ENCODE measurements at places on chromosomes 3 and 15. TPM values are rescaled to one million over a fixed set of nuclear protein-coding genes. Genes with fewer than 3 reads are reported as not detected.

KBTBD13 gene
- total RNA-seq = not detected

CCDC39 gene
- 0.32 TPM for total RNA-seq

SYNPR gene
- total RNA-seq = not detected

CYP8B1 gene
- total RNA-seq = not detected

GRCh38 chr15:77784361-77785292, 151.9 kb upstream of the LINGO1 start:
- H3K27me3 ChIP-seq = no peaks in the 10 kb centered on the region
- H3K27ac ChIP-seq = no peak overlapping the region
- DNase-seq = no peak
- H3K36me3 ChIP-seq = no peaks in the 10 kb centered on the region
- no peak overlapping the region for H3K4me3 ChIP-seq

- H3K4me3 ChIP-seq = no peak overlapping the region
- no peak for DNase-seq
- no peaks in the 10 kb centered on the region for H3K4me1 ChIP-seq
- peak overlapping the region; percentile 33 for H3K27ac ChIP-seq
- H3K27me3 ChIP-seq = no peaks in the 10 kb centered on the region
Observed at GRCh38 chr3:159828542-159828943, 160.1 kb upstream of the IL12A start.

DNA sequence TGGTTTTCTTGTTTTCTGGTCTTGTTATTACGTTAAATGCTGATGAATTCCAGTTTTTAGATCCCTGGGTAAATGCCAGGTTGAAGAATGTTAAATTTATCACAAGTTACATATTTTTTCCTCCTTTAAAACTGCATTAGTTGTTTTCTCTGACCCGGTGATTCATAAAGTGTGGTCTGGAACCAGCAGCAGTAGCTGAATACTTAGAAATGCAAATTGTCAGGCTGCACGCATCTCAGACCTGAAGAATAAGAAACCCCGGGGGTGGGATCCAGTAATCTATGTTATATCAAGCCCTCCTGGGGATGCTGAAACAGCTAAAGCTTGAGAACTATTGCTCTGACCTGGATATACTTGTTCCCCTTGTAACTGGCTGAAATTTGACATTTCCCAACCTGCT, 69.1 kb downstream of the PEX5L start:
- H3K27ac ChIP-seq = no peak overlapping the region
- no peak overlapping the region for H3K4me3 ChIP-seq
- DNase-seq = no peak
- no peaks in the 10 kb centered on the region for H3K4me1 ChIP-seq
- no peaks in the 10 kb centered on the region for H3K36me3 ChIP-seq

All from breast epithelium (tissue), 4 donors.